Activated naive CD4-positive, alpha-beta T cell (primary cell): ENCODE measurements at places on chromosomes 12 and 14.

DNA sequence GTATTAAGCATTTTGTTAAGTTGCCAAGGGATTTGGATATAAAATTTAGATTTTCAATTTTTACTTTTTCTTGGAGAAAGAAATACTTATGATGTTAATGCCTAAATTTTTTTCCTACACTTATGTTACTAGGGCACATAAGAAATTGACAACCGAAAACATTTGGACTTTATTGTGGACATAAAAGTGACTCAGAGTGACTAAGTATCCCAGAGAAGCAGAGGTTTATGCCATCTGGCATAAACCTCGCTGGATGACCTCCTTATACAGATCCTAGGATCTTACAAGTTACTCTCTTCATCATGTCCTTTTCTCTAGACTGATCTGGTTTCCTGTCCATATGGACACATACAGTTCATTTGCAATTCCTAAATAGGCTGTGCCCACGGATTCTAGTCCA is 89.8 kb downstream of the RERG start:
- DNase-seq = no peak

- no peak for DNase-seq
Measured at GRCh38 chr14:75090353-75090752, 20.9 kb downstream of the ZC2HC1C start.

DNA sequence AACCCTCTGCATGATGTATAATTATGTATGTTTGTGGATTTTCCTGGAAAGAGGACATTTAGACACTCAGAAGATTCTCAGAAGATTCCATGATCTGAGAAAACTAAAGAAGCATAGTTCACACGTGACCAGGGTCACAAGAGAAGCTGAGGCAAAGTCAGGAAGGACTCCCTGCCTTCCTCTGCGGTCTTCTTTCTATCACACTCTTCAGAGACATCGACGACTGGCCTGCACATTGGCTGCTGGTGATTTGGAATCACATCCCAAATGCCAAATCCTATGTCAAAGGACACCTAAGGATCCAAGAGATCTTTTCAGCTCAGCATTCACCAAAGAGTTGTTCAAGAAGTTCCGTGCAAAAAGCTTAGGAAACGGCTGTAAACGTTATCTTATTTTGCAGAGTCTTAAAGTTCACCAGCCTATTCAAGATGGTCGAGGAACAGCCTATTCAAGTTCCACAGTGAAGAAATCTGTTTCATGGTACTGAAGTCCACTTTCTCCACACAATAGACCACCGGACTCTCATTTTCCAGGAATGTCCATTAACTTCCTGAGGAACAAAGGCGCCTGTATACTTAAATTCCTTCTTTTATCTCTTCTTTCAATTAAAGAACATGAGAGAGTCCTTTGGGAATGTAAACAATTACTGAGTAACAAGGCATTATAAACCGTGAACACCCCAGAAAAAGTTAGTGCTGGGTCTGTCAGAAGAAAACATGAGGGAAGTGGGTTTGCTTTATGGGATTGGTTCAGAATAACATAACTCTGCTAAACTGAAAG is 42.1 kb downstream of the IGF1 start:
- DNase-seq = no peak

DNA sequence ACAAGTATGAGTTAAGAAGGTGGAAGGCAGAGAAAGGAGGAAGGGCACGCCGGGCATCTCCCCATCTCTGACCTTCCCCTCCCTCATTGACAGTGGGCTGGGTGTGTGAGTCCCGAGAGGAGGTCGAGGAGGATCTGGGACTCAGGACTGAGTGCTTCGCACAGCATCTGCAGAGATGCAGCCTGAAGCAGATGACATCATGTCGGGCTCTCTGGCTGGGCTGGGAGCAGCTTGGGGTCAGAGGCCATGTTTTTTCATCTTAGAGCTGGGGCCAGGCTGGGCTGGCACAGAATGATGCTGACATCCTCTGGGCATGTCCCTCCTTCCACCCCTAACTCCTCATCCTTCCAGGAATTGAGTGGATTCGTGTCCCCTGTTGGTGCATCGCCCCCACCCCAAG is 43.5 kb downstream of the CMKLR1 start:
- no peak for DNase-seq

DNA sequence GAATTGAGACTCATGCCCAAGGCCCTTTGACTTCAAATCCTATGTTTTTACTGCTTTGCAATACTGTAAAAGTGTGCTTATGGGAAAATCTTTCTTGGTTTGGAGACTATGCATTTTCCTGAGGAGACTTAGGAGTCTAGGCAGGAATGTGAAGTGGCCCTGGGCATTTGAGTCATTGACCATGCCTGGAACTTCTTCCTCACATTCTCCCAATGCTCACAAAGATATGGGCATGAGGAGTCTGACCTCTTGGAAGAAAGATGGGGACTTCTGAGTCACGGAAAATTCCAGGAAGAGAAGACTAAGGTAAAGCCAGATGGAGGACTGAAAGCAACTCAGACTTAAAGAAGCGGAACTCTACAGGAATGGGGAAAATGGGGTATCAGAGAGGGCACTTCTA is 38.2 kb upstream of the ZNF641 start:
- DNase-seq = no peak

GRCh38 chr12:5720381-5721005 is 224.6 kb downstream of the ANO2 start:
- DNase-seq = no peak

- no peak for DNase-seq
Measured at GRCh38 chr12:62299617-62300016, 39.4 kb downstream of the USP15 start.

DNA sequence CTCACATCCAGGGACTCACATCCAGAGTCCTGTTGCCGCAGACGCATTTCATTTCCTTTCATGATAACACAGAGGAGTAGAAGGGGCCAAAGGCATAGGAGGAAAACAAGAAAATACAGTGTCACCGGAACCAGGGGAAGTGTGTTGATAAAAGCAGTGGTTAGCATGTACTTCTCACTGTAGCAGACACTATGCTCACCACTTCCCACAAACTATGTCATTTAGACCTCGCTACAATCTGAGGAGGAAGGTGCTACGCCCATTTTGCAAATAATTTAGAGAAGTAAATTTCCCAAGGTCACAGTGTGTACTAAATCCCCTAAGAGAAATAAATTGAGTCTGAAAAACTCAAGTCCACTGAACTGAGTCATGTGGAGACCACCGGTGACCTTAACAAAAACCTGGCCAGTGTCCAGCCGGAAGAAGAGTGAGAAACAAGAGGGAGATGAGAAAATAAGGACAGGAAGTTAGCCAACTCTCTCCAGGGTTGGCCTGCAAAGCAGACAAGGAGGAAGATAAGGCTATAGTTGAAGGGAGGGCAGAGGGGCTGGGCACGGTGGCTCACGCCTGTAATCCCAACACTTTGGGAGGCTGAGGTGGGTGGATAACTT is 25.8 kb upstream of the TMCC3 start:
- DNase-seq = no peak

DNA sequence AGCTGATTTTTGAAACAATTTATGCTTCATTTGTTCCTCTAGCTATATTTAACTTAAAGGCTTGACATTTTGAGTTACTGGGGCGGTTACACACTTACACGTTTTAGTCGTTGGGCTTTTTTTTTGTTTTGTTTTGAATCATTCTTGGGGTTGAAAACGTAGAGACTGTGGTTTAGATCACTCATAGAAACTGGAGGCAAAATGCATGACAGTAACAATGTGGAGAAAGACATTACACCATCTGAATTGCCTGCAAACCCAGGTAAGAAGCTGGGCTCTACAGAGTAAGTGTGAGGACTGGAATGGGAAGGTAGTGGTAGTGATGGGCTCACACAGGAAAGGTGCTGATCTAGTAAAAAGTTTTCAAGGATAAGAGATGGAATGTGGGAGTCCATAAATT is at the start of gene CLEC2D:
Gene CLEC2D, plus strand, starts transcription at position 180 of the 400 bp plus-strand sequence. Its CDS starts 22 bp downstream, at position 202.
- no peak for DNase-seq

GRCh38 chr12:70248876-70249275 is 5.6 kb downstream of the CNOT2 start:
- DNase-seq = no peak

GRCh38 chr12:1518591-1519516 is 75.5 kb downstream of the FBXL14 start:
- DNase-seq = no peak

- DNase-seq = no peak
Measured at GRCh38 chr14:47660158-47660557, 15.2 kb downstream of the MDGA2 start.

DNA sequence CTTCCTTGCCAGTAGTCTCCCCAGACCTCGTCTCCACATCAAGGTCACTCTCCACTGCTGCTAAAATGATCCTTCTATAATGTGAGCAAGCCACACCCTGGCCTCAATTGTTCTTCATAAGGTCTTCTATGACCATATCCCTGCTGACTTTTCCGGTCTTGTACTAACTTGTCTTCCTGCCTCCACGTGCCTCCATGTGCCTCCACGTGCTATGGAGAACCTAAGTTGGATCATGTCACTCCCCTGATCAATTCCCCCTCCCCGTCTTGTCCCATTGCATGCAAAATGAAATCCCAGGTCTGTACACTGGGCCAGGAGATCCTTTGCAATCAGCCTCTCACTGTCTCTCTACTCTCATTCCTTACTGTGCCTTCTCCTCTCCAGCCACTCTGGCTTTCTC is 110.6 kb downstream of the TTC8 start:
- no peak for DNase-seq

GRCh38 chr14:31492759-31493498 is 5.1 kb upstream of the GPR33 start:
- no peak for DNase-seq

GRCh38 chr14:21086908-21087293 is 11.6 kb downstream of the ZNF219 start:
- no peak for DNase-seq

- no peak for DNase-seq
Measured at GRCh38 chr14:99289394-99290189, 17.6 kb upstream of the BCL11B start.

DNA sequence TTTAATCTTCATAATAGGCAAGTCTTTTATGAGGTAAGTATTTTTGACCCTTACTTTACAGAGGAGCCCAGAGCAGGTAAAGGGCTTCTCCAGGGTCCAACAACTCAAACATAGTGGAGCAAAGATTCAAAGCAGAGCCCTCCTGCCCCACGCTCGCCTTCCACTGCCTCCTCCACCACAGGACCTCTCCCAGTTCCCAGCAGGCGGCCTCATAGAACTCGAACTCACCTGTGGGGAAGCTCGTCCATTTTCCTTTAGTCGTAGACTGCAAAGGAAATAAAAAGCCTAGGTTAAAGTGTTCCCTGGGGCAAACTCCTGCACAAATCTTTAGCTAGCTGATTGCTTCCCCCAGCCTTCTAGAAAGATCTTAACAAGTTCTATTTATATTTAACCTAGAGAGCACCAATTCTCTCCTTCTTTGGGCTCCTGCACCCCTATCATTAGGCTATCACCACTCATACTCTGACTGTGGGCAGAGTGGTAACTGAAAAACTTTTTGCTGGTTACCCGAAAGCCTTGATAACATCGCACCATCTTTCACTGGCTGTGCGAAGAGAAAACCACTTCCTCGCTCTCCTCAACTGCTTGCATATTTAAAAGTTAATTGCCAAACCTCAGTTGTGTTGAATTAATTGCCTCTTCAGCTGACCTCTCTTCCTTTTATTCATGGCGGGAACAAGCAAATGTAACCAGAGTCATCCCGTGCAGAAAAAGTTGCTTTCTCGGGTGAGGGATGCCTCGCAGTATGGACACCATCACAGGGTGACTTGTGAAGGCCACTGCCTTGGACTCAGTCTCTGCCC is 299.6 kb downstream of the DPF3 start:
- DNase-seq = no peak

DNA sequence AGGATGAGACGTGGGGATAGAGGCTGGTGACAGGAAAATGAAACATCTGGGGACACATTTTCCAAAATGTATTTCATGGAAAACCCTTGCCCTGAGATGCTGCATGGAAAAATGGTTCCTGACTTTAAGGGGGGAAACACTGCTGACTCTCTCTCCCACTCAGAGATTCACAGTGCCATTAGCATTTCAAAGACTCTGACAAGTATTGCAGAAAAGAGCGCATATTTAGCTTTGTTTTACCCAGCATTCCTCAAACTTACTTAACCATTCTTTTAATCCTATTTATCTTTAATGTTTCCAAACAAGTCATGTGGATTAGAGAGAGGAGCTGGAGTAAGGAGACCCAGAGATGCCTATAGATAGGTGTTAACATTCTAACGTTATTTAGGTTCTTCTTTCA is 141.8 kb upstream of the DYRK2 start:
- no peak for DNase-seq

DNA sequence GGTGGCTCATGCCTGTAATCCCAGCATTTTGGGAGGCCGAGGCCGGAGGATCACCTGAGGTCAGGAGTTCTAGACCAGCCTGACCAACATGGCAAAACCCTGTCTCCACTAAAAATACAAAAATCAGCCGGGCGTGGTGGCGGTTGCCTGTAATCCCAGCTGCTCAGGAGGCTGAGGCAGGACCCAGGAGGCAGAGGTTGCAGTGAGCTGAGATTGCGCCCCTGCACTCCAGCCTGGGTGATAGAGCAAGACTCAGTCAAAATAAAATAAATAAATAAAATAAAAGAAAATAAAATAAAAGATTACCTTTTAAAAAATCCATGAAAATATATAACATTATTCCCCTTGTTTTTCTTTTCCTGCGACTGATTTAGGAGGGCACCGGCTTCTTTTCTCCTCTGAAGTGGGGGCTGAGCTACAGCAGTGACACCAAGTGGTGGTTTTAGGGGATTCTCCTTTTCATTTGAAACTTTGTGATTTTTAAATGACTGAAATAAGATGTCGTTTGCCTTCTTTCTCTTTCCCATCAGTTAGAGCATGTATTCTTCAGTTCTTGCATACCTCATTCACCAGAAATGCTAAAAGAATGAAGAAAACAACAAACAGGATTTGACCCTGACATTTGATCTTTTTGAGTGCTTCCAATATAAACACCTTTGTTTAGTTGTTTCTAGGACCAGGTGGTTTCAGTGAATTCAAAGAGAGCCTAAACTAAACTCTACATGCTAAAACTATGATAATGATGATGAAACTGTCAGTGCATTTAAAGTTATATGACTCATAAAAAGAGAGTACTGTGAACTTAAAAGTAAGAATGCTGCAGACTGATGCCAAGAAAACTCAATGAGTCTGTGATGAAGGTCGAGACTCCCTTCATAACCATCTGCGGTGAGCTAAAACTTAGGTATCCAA is 22.6 kb upstream of the PKP2 start:
- DNase-seq = no peak
